ENCODE measurements at places on chromosomes 5 and 9.

DNA sequence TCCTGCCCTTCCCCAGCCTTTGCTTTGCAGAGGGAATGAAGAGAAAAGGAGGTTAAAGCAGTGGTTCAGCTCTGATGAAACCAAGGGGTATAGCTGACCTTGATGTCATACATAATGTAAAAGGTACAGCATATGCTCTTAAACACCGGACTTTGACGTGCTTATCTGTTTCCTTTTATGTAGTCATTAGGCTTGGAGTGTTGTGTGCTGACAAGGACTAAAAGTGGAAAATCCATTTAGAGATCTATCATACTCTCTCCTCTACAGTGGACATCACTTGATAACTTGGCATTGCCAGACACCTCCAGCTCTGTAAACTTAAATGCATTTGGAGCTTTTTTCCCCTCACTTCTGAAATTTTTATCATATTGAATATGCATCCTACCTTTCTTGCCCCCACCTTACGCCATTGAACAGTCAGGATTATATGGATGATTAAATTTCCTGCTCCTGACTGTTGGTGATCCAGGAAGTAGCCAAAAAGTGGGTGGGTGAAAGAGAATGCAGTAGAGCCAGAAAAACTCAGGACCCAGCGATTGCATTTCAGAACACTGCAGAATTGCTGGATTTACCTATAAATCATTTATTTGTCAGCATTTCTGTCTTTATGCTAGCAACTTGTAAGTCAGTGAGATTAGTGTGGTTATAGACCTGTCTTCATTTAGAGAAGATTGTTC lies 4.1 kb downstream of the TNFAIP8 start:
- no peak for DNase-seq

DNA sequence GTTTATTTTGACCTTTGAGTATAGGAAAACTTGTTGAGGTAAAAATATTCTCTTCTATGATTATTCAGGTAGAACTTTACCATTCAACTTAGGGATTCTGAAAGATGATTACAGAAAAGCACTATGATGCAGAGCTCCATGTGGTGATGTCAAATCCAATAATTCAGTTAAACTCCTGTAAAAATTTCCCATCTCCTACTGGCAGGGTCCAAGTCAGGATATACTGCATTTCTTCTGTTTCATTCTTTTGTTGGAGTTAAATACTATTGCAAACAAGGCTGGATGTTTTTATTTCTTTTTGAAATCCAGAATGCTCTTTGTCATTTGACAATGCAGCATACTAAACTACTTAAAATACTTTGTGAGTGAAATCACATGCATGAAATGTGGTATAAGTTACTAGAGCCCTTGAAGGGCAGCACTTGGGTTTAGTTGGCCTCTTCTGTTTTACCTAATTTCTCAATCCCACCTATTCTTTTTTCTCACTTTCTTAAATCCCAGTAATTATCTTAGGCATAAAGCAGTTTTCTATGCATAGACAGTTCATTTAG lies 204.5 kb downstream of the FBXL7 start:
- DNase-seq, result no peak

DNA sequence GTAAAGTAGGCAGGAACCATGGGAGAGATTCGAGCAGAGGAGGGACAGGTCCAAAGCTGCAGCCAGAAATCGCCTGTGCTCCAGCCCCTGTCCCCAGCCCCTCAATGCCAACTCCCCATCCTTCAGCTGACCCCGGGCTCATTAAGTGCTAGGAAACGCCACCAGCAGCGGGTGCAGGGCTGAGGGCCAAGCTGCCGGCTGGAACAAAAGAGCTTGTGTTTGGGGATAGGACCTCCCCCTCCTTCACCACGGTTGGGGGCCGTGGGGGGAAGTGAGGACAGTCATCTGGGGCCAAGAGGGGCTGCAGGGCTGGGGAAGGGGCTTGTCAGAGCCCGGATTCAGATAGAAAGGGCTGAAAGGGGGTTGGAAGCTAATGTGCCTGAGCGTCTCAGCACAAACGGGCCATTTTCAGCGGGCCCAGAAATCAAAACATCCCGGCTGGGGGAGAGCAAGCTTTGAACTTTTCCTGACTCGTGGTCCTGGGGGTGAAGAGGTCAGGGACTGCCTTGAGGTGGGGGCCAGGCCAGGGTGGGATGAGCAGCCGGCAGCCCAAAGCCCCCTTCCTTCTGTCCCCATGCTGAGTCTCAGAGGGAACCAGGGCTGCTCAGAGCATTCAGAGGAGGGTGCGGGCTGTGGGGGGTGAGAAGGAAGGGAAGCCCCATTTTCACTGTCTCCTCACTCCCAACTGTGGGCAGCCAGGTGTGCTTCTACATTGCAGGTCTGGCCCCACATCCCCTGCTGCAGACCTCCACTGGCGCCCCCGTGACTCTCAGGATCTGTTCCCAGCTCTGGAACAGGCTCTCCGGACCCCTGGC lies 69.4 kb upstream of the DAB2IP start:
- no peak for DNase-seq

- DNase-seq, result peak; percentile 52
Measured at GRCh38 chr9:131276094-131276888, at the start of gene FAM78A. Gene FAM78A, minus strand, starts transcription at chr9:131276510. Its CDS starts 331 bp downstream, at chr9:131276179.

GRCh38 chr5:68027519-68027918 lies 188.0 kb upstream of the PIK3R1 start:
- DNase-seq, result peak; percentile 24

DNA sequence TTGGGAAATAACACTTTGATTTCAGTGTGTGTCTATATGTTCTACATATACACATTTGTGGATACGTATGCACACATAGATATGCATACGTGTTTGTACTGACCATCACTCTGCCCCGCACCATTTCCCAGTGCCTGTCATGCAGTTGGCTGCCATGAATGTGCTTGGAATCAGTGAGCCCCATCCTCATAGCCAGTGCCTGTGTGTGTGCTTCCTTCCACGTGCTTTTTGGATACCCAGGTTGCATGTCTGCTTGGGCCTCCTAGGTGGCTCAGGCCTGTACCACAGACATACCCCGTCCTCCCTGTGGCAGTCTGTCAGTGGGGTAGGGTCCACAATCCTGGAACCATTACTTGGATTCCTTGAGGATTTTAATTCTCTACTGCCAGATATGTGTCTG lies 243.6 kb downstream of the FANCC start:
- DNase-seq, result no peak

DNA sequence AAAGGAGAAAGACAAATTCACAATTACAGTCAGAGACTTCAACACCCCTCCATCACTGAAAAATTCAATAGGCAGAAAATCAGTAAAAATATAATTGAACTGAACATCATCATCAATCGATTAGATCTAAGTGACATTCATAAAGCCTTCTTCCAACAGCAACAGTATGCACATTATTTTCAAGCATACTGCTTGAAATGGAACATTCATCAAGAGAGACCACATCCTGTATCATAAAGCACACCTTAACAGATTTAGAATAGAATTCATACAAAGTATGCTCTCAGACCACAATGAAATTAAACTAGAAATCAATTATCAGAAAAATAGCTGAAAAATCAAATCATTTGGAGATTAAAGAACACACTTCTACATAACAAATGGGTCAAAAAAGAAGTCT lies 39.1 kb downstream of the ERMP1 start:
- no peak for DNase-seq

- DNase-seq, result peak; percentile 25
Measured at GRCh38 chr5:68033961-68034571, 181.5 kb upstream of the PIK3R1 start.

DNA sequence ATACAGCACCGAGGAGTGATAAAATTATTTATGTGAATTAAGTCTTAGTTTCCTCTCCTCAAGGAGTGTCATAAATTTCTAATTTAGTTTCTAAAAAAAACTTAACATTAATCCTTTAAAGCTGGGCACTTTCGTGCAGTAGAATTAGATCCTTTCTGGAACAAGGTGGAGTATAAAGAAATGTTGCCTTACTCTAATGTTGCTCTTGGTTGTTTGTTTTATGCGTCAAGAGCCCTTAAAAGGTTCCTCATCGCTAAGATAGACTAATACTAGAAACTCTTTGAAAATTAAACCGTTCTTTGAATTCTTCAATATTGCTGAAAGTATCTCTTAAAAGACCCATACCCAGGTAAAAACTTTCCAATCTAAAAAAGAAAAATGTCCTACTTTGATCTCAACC lies 83.6 kb upstream of the PLPP1 start:
- DNase-seq, result no peak
